DMS153 (cell line): ENCODE measurements at places on chromosomes 5 and 9.

DNA sequence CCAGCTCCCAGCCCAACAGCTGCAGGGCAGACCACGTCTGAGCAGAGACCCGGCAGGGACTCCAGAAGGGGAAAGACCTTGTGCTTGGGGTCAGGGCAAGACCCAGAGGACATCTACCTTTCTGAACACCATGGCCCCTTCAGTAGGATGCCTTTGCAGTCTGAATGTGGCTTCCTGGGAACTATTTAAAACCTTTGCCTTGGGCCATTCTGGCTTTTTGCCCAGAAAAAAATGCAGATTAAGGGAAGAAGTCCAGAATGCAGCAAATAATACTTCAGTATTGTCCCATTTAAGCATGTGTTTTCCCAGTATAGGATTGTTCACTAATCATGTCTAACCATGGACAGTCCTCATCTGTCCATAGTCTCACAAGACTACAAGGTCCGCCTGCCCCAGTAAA, 67.5 kb upstream of the ERCC6L2 start:
- no peak for DNase-seq

DNA sequence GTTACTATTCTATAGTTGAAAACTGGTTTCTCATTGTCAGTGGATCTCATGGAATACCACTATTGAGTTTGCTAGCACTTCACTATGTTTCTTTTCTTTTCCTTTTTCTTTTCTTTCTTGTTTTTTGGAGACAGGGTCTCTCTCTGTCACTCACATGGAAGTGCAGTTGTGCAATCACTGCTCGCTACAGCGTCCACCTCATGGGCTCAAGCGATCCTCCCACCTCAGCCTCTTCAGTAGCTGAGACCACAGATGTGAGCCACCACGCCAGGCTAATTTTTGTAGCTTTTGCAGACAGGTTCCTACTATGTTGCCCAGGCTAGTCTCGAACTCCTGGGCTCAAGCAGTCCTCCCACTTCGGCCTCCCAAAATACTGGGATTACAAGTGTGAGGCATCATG, 42.7 kb upstream of the VCAN start:
- no peak for DNase-seq

DNA sequence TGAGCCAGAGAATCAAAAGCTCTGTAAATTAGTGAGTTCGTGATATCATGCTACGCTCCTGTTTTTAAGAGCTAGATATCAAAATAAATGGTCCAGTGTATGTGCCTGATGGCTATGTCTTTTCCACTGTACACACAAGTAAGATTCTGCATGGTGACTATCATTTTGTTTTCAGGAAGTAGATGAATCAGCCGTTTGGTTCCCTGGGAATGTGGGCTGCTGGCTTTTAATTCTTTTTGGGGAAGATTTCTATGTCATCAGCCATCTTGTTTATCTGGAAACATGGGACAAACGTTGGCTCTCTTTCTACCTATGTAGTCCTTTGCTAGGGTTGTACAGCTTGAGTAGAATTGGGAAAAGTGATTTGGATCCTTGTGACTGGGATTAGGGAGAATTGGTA, 126.7 kb downstream of the GRIA1 start:
- DNase-seq, result no peak

DNA sequence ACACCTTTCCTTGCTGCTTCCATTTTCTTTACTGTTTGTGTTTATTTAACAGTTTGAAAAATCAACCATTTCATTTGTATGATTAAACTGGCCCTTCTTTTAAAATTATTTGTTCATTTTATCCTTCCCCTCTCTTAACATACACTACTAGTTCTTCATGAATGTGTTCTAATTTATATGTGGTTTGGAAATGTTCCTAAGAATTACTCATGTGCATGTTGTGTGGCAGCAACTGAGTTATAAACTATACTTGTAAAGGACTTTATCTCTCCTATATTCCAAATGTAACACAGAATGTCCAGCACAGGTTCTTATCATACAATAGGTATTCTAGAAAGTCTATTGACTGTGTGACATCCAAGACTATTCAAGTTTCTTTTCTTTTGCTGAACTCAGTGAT, 358.2 kb upstream of the MEF2C start:
- DNase-seq, result no peak

GRCh38 chr5:170333161-170333910, 35.8 kb upstream of the LCP2 start:
- no peak for DNase-seq
